ENCODE measurements at places on chromosomes 16 and 17.

DNA sequence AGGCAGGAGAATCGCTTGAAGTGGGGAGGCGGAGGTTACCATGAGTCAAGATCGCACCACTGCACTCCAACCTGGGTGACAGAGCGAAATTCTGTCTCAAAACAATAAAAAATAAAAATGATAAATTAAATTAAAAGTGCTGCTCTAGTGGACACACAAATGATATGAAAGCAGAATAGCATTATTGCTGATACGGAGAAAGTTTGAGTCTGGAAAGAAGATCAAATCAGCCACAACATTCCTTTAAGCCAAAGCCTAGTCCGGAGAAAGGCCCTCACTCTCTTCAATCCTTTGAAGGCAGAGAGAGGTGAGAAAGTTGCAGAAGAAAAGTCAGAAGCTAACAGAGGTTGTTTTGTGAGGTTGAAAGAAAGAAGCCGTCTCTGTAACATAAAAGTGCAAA, 15.1 kb upstream of the CSF3 start:
- DNase-seq, result no peak
- no peaks in the 10 kb centered on the region for H3K4me1 ChIP-seq
- no peak overlapping the region for H3K27ac ChIP-seq
- no peaks in the 10 kb centered on the region for H3K27me3 ChIP-seq
- H3K36me3 ChIP-seq, result peaks cover 29% of the 10 kb centered on the region

DNA sequence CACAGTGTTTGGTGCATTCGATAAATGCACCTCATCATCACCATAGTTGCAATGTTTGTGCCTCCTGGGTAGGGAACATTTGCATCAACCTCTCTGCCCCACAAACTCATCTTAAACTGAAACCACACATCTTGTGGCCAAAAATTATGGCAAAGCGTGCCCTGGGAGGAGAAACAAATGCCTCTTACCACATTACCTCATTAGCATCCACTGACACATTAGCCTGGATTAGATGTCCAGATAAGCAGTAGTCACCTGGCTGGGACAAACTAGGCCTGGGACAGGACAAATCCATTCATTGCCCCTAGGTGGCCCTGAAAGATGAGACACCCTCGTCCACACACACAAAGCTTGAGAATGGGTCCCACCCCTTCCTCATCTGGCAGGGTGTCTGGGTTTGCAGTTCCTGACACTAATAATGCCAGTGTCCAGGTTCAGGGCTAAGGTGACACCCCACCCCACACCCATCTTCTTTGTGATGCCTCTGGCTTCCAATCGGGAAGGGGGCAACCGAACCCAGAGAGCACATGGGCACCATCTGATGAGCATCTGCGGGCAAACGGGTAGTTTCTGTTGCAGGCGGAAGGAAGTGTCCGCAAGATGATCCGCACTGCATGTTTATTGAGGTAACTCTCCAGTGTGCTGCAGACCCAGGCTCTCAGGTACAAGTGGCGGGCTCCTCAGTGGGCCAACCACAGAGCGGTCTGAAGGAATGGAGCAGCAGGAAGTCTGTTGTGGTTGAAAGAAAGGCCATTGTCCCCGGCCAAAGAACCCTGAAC, 8.6 kb downstream of the XYLT1 start:
- H3K27ac ChIP-seq, result no peak overlapping the region
- H3K4me3 ChIP-seq, result no peak overlapping the region
- H3K27me3 ChIP-seq, result no peaks in the 10 kb centered on the region
- no peak for DNase-seq
- H3K36me3 ChIP-seq, result no peaks in the 10 kb centered on the region
- H3K4me1 ChIP-seq, result no peaks in the 10 kb centered on the region

DNA sequence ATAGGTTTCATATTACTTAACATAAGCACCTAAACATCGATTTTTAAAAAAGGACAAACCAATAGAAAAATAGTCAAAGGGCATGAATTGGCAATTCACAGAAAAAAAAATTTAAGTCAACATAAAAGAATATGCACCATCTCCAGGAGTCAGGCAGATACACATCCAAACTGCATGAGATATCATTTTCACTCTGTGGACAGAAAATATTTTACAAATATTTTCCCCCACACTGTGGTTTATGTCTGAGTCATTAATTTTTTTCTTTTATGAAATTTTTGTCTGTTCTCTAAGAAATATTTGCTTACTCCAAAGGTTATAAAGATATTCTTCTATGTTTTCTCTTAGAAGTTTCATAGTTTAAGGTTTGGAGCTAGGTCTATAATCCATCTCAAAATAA, 74.4 kb upstream of the DNAH17 start:
- H3K4me1 ChIP-seq, result no peaks in the 10 kb centered on the region
- DNase-seq, result no peak
- H3K27ac ChIP-seq, result no peak overlapping the region
- H3K27me3 ChIP-seq, result peaks cover 12% of the 10 kb centered on the region
- H3K4me3 ChIP-seq, result no peak overlapping the region

- no peak for DNase-seq
- H3K4me3 ChIP-seq, result no peak overlapping the region
- H3K27ac ChIP-seq, result no peak overlapping the region
- H3K27me3 ChIP-seq, result no peaks in the 10 kb centered on the region
- no peaks in the 10 kb centered on the region for H3K4me1 ChIP-seq
- H3K36me3 ChIP-seq, result no peaks in the 10 kb centered on the region
Measured at GRCh38 chr16:28606291-28607115, 3.3 kb downstream of the SULT1A1 start.

DNA sequence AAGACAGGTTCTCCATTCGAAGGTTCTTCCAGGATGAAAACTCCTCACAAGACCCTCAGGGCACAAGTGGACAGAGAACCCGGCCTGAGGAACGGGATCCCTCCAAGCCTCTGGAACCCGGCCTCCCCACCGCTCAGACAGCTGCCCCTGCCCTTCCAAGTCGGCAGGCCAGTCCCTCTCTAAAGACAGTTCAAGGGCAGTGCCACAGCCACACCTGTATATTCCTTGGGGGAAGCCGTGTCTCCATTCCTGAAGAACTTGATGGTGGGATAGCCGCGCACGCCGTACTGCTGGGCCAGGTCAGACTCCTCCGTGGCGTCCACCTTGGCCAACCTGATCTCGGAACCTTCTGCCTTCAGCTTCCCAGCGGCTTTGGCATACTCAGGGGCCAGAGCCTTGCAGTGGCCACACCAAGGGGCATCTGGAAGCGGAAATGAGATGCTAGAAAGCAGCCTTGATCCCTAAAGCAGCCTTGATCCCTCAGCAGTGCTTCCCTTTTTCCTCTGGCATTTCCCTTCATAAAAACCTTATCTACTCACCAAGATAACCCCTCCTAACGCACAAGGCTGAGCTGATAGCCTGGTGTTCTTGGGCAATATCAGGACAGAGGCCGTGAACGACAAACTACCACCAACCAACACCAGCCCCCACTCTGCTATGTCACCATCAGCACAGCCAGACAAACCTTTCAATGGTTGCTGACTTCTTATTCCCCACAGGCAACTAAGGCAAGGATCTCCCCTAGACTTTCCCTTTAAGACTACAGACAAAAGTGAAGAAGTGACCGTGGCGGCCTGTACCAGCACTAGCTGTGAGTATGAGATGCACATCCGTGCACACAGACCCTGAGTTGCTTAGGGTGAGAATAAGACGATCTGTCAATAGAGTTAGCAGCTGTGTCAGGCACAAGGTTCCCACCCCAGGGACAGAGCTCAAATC, 1.1 kb downstream of the P4HB start:
- peaks cover 54% of the 10 kb centered on the region for H3K4me1 ChIP-seq
- peaks cover 3% of the 10 kb centered on the region for H3K27me3 ChIP-seq
- peaks cover 68% of the 10 kb centered on the region for H3K36me3 ChIP-seq
- peak overlapping the region; percentile 79 for H3K4me3 ChIP-seq

GRCh38 chr16:2810651-2811050, 6.4 kb upstream of the PRSS21 start:
- H3K4me1 ChIP-seq, result no peaks in the 10 kb centered on the region
- DNase-seq, result no peak
- no peaks in the 10 kb centered on the region for H3K36me3 ChIP-seq
- H3K27ac ChIP-seq, result no peak overlapping the region
- H3K4me3 ChIP-seq, result no peak overlapping the region
- peaks cover 4% of the 10 kb centered on the region for H3K27me3 ChIP-seq

GRCh38 chr17:74746922-74747321, 1.5 kb upstream of the NHERF1 start:
- H3K36me3 ChIP-seq, result peaks cover 33% of the 10 kb centered on the region
- no peak for DNase-seq
- H3K4me3 ChIP-seq, result no peak overlapping the region
- no peaks in the 10 kb centered on the region for H3K27me3 ChIP-seq
- H3K27ac ChIP-seq, result peak overlapping the region; percentile 79
- H3K4me1 ChIP-seq, result peaks cover 69% of the 10 kb centered on the region

GRCh38 chr17:77228241-77228752, 87.5 kb downstream of the SEC14L1 start:
- H3K36me3 ChIP-seq, result no peaks in the 10 kb centered on the region
- H3K27me3 ChIP-seq, result no peaks in the 10 kb centered on the region
- H3K4me3 ChIP-seq, result no peak overlapping the region
- H3K27ac ChIP-seq, result no peak overlapping the region

DNA sequence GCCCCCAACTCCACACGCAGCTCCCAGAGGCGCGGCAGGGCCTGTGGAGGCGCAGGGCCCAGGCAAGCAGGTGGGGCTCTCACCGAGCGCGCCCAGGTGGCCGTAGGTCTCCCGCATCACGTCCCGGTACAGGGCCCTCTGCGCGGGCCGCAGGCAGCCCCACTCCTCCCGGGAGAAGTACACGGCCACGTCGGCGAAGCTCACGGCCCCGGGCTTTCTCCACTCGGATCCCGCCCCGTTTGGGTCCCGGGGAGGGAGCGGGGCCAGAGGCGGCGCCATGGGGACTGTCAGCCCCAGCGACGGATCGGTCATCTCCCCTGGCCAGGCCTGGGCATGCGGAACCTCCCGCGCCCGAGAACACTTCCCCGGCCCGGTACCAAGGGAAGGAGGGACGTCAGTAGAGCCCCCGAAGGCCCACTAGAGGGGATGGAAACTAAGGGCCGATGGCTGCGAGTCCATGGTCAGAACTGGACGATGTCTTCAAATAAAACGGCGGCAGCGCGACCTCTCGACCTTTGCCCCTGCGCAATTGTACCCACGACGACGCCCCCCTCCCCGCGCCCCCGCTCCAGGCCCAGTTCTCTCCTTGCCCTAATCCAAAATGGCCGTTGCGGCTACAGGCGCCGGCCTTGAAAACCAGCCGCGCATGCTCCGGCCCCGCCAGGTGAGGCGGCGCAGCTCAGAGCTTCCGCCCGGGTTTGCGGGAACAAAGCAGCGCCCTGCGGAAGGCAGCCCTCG, at the start of gene ZNF747:
ZNF747 (minus strand) TSS at position 491 of the 738 bp plus-strand sequence; CDS start at position 312, 179 bp downstream.
- peak; percentile 96 for DNase-seq
- peak within 1 kb of the TSS; percentile 49 for H3K4me3 ChIP-seq

DNA sequence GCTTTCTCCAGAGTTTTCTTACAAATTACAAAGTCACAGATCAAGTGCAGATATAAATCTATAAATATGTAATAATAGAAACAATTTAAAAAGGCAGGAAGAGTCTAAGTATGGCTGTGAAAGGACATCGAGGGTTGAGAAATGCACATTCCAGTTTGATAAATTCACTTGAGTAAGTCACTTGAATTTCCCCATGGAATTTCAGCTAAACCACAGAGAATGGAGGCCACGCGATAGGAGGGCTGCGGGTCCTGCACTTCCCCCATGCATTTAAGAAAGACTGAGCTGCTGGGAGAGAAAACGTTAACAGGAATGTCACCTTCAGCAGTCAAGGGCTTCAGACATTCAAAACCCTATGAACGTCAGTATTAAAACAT, 6.1 kb upstream of the MXRA7 start:
- H3K27me3 ChIP-seq, result no peaks in the 10 kb centered on the region
- H3K36me3 ChIP-seq, result peaks cover 78% of the 10 kb centered on the region

DNA sequence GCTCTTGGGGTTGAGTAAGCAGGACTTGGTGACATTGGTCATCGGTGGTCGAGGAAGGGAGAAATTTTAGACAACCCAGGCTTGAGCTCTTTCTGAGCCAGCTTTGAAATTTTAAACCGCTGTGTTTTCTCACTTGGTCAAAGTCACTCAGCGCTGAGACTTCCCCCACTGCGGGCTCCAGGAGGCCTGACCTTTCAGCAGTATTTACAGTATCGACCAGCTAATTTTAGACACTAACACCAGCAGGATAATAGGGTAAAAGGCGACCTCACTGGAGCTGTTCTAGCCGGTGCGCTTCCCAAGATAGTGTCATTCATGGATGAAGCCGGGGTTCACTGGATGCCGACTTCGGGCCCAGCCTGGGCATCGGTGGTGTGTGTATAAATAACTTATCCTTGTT, 29.7 kb upstream of the WSCD1 start:
- DNase-seq, result no peak
- H3K27me3 ChIP-seq, result peaks cover 3% of the 10 kb centered on the region
- H3K4me1 ChIP-seq, result no peaks in the 10 kb centered on the region

DNA sequence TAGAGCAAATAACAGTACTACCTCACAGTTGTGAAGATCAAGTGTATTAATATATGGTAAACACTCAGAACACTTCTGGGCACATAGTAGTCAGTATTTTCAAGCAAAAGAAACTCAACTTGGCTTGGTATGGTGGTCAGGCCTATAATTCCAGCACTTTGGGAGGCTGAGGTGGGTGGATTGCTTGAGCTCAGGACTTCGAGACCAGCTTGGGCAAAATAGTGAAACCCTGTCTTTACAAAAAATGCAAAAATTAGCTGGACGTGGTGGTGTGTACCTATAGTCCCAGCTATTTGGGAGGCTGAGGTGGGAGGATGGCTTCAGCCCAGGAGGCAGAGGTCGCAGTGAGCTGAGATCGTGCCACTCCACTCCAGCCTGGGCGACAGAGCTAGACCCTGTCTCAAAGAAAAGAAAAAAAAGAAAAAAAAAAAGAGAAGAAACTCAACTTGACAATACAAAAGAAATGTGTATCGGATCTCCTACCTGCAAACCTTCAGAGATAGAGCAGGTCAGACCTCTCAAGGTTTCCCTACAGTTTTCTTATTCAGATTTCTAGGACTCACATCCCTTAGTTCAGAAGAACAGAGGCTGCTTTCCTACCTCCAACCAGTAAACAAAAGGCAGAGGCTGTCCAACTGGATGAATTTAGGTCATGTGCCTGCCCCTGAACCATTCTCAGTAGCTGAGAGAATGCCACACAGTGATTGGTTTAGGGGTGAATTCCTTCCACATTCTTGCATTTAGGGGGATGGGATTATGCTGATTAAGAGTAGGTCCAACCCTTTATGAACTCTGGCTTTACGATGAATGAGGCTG, 1.7 kb upstream of the KPNA2 start:
- peaks cover 36% of the 10 kb centered on the region for H3K4me1 ChIP-seq
- H3K27ac ChIP-seq, result no peak overlapping the region
- H3K27me3 ChIP-seq, result no peaks in the 10 kb centered on the region
- no peak for DNase-seq
- peaks cover 25% of the 10 kb centered on the region for H3K36me3 ChIP-seq

DNA sequence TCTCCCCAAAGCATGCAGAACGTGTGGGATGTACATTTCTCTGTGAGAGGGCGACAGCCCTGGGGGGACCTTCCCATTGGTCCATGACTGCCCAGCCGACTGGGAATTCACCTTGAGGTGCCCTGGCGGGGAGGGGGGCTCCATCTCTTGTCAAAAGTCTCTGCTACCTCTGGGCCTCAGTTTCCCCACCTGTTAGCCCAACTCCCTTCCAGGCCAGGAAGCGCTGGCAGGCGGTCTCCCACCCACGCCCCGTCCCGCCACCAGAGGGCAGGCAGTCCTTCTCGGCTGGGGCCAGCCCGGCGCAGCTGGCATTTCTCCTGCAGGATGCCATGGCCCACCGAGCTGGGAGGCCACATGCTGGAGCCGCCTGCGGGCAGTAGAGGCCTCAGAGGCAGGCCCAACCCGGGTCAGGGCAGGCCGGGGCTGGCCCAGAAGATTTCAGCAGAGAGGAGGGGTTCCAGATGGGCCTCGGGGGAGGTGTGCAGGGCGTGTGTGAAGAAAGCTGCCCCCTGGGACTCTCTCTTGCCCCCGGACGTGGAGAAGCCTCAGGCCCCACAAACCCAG, 16.6 kb downstream of the CD7 start:
- peak overlapping the region; percentile 99 for H3K27ac ChIP-seq
- H3K36me3 ChIP-seq, result no peaks in the 10 kb centered on the region
- DNase-seq, result peak; percentile 89

GRCh38 chr16:19809121-19809635, 75.5 kb downstream of the GPRC5B start:
- no peak overlapping the region for H3K27ac ChIP-seq
- peaks cover 16% of the 10 kb centered on the region for H3K4me1 ChIP-seq
- no peaks in the 10 kb centered on the region for H3K36me3 ChIP-seq

Measured in DND-41 (cell line).